ENCODE measurements at places on chromosomes 2 and 18.

DNA sequence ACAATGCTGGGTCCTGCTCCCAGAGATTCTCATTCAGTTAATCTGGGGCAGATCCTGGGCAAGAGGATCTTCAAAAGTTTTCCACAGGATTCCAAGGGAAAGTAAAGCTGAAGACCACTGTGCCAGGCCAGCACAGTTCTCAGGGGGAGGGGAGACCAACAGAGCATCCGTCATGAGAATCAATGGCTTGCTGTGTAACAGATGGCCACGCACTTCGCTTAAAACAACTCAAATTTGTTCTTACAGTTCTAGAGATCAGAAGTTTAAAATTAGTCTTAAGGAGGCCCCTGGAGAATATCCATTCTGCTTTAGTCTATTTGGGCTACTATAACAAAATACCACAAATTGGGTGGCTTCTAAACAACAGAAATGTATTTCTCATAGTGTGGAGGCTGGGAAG is 17.4 kb upstream of the SEH1L start:
- DNase-seq: no peak

GRCh38 chr2:226993171-226993570 is 157.3 kb downstream of the RHBDD1 start:
- DNase-seq: no peak

- no peak for DNase-seq
Measured at GRCh38 chr2:170822290-170823087, 5.8 kb downstream of the GAD1 start.

- DNase-seq: no peak
Measured at GRCh38 chr2:15729709-15730544, 138.3 kb downstream of the DDX1 start.

DNA sequence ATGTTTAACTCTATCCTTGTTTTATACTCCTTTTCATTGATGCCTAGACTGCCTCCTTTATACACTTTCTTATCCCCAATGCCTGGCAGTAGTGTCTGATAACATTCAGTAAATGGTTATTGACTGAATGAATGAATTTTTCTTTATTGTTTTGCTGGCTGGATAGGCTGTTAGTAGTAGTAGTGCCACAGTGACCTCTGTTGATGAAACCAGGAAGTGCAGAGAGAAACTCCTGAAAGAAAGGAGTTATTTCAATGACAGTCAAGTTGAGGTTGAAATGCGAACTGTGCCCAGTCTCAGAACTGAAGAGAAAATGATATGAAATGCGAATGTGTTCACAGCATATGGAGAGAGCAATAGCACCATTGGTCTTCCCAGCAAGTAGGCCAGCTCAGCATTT is 26.8 kb upstream of the SLC9A2 start:
- DNase-seq: no peak

GRCh38 chr2:44925561-44926136 is 15.9 kb upstream of the SIX3 start:
- no peak for DNase-seq

GRCh38 chr18:7740821-7741220 is 173.7 kb downstream of the PTPRM start:
- DNase-seq: no peak

DNA sequence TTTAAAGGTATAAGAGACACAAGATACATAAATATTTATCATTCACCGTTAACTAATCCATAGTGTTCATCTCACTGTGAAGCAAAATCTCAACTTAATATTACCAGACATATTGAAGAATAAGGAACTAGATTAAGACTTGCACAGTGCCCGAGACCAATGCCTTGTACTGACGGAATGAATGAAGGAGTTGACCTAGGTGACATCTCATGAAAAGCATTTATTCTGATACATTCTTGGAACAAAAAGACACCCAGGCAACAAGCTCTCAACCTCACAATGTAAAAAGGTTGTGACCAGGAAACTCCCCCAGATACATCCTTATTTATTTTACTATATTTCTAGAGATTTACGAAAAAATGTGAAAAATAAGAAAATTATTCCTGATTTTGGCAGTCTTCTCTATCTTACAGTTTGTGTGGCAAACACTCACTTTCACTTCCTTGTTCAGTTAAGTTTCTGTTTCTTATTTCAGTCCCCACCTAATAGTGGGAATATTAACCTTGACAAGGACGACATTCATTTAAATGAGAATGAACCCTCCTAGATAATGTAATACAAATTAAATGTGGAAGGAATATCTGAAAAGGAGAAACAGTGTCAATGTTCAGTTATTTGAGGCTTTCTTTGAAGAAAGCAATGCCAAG is 28.4 kb downstream of the M1AP start:
- DNase-seq: no peak

DNA sequence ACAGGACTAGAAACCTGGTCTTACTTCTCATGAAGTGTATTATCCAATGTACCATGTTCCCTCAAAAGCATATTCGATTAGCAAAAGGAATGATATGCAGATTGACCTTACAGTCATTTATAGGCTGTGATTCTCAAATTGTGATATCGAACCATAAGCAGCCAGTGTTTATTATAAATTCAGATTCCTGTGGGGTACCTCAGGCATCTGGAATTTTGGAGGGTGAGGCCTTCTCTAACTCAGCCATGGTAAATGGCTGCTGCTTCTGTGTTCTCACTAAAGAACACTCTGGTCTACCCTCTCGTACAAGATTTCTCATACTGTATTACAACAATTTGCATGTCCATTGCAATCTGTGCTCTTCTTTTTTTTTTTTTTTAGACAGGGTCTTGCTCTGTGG is 84.5 kb downstream of the PRPF40A start:
- no peak for DNase-seq

GRCh38 chr2:143246815-143247744 is 117.9 kb downstream of the ARHGAP15 start:
- no peak for DNase-seq

- no peak for DNase-seq
Measured at GRCh38 chr2:6671913-6672312, 193.8 kb downstream of the CMPK2 start.

- no peak for DNase-seq
Measured at GRCh38 chr18:44039826-44040225, 640.9 kb upstream of the SETBP1 start.
